Mesothelial cell of epicardium (in vitro differentiated cells): ENCODE measurements at places on chromosomes 3 and 15.

DNA sequence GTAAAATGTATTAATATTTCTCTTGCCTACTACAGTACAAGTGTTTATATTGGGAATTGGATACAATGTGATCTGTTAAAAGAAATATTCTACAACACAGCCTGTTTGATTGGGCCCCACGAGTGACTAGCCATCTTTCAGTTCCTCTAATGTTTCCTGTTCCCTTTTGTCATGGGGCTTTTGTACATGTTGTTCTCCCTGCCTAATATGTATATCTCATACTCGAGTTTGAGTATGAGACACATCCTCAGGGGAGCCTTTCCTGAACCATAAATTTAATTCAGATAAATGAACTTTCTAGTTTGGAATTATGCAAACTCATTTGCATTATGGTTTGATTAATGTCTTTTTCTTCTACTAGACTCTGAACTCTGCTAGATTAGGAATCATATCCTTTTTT lies 65.5 kb downstream of the MEF2A start:
- no peak for DNase-seq
- no peaks in the 10 kb centered on the region for H3K27me3 ChIP-seq
- peaks cover 29% of the 10 kb centered on the region for H3K4me1 ChIP-seq
- H3K4me3 ChIP-seq: no peak overlapping the region

DNA sequence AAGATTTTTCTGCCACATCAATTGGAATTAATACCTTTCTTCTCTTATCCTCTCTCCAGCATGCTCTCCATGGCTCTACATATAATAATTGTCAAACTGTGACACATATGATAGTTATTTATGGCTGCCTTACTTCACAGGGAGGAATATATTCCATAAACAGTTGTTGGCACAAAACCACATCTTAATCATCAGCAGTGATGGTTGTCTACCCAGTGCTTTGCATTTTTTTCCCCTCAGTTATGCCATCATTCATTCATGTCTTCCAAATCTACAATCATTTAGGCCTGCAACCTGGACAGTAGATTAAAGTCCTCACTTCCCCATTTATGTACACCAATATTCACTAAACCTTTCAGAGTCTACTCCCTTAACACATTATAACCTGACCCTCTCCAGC lies 107.7 kb downstream of the THRB start:
- no peak for DNase-seq
- no peaks in the 10 kb centered on the region for H3K36me3 ChIP-seq
- peaks cover 20% of the 10 kb centered on the region for H3K4me1 ChIP-seq
- no peaks in the 10 kb centered on the region for H3K27me3 ChIP-seq
- H3K4me3 ChIP-seq: no peak overlapping the region

DNA sequence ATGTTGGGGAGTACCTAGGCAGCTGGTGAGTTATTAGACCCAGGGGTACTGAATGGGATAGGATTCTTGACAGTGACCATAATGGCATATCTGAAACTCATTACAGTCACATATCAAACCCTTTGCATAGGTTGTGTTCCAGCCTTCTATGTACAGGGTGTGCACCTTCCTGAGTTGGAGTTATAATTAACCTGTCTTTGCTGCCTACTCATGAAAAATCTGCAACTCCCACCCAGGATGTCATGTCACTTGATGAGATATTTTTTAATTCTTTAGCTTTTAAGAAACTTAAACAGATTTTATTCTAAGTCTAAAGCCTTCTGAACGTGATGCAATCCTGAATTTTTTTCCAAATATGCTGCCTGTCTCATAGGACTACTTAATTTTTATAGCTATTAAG lies 21.1 kb upstream of the ADGRG7 start:
- H3K27ac ChIP-seq: no peak overlapping the region
- peaks cover 1% of the 10 kb centered on the region for H3K27me3 ChIP-seq
- H3K36me3 ChIP-seq: no peaks in the 10 kb centered on the region
- DNase-seq: no peak

DNA sequence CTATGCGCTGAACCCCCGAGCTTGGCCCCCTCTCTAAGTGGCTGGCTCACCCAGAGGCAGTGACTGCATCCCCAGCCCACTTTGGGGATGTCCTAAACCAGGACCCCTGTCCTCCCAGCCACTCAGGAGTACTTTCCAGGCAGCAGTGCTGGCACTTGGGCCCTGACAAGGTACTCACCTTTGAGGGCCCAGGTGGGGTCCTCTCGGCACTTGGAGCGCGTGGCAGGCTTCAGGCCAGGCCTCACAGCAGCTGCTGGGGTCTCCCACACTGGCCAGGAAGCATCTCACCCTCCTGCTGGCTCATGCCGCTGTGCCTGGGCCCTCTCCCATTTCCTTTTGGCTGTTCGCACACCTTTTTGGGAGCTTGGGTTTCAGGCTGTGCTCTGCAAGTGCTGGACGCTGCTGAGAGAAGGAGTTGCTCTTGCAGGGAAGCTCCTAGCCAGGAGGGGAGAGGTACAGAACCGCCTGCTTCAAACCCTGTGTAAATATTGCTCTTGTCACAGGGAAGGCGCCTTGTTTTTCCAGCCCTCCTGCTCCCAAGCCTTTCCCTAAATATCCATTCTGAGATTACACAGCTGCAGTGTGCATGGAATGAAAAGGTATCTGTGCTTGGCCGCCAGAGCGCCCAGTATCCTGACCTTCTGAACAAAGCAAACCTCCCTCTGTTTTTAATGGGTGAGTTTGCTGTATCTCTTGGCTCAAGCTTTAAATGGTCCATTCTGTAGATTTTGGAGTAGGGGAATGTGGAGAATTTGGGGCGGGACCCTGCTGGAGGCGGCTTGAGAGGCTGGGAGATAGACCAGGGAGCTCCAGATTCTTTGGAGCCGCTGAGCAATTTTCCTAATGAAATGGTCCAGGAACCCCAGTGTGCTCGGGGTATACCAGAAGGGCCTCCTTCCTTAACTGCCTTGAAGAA lies 45.6 kb downstream of the DNASE1L3 start:
- no peaks in the 10 kb centered on the region for H3K27me3 ChIP-seq
- peak overlapping the region; percentile 79 for H3K27ac ChIP-seq
- H3K4me1 ChIP-seq: peaks cover 32% of the 10 kb centered on the region
- no peak for DNase-seq

DNA sequence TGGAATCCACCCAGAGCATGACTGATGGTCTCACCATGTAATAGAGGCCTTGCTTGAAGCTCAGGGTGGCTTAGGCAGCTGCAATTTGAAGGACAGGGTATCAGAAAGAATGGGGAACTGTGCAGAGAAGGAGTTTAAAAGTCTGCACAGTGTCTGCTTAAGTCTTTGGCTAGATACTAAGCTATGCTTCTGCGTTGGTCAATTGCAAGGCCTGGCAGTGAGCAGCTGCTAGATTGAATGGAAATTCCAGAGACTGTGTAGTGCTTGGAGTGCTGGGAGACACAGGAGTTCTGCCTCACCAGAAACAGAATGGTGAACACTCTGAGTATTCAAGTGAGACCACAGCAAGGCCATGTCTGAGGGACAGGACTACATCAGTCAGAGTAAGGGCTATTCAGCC lies 17.3 kb upstream of the ATP10A start:
- H3K27ac ChIP-seq: no peak overlapping the region
- DNase-seq: no peak
- H3K4me1 ChIP-seq: peaks cover 4% of the 10 kb centered on the region
- H3K4me3 ChIP-seq: no peak overlapping the region
- H3K27me3 ChIP-seq: no peaks in the 10 kb centered on the region
